ENCODE measurements at places on chromosomes 6 and 20.

GRCh38 chr20:53161473-53161872, 189.3 kb downstream of the TSHZ2 start:
- no peak for DNase-seq

- DNase-seq: peak; percentile 63
Measured at GRCh38 chr6:75601304-75602245, at the start of gene SENP6. TSS of gene SENP6 (plus strand) at chr6:75601880. CDS start at chr6:75602525, 645 bp downstream.

DNA sequence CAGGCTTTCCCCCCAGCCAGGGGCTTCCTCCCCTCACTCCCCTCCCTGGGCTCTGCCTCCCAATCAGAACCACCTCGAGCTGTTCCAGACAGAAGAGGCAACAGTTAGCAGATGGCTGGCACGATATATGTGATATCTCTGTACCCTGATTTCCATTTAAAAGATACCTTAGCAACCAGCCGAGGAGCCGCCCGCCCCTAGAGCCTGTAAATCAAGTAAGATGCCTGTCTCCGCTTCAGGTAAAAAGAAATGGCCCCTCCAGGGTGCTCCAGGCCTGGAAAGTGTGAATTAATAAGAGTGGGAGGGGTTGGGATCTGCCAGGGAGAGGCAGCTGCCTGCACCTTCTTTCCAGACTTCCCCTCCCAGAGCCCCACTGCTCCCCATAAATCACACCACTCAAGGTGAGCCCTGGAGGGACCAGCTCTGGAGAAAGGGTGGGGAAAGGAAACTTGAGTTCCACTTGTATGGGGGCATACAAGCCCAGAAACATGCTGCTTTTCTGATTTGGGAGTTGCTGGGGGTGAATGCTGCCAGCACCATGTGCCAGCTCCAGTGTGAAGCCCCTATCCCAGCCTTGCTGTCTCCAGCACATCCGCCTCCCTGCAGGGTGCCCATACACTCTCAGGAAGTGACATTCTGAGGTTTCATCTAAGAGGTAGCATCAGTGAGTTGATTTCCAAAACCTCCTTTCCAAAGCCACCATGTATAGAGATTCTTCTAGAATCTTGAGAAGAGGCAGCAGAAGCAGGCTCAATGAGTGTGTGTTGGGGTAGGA, 148.0 kb downstream of the LRFN2 start:
- no peak for DNase-seq

GRCh38 chr6:112581015-112581414, 233.9 kb downstream of the RFPL4B start:
- DNase-seq: no peak

DNA sequence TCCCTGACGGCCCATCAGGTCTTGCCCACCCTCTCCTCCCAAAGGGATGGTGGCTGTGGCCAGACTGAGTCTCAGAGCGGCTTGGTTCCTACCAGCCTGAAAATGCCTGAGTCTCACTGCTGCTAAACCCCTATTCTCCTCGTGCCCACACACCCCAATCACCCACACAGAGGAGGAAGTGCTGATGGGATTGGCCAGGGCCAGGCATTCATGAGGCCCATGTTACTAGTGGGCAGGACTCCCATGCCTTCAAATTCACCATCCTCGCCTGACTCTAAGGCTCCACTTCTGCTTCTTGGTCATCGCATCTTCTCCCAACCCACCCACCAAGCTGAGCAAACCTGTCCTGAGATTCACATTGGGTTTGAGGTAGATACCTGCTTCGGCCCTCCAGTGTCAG, 80.1 kb upstream of the CST7 start:
- no peak for DNase-seq

- DNase-seq: no peak
Measured at GRCh38 chr20:62914970-62915457, 11.3 kb downstream of the DIDO1 start.

DNA sequence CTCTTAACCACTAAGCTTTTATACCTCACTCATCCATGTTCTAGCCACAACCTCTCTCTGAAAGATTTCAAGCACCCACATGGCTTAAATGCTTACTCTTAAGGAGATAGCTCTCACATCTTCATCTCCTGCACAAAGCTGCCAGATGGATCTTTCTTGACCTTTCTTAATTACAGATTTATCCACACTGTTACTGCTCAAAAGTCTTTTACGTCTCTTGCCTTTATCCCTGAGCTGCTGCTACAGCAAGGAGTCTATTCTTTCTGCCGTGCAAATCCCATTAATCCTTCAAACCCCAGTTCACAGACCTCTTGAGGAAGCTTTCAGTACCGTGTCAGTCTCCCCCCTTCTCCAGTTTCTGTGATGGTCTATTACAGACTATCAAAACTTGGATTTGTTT, 54.6 kb downstream of the B4GALT5 start:
- DNase-seq: no peak

DNA sequence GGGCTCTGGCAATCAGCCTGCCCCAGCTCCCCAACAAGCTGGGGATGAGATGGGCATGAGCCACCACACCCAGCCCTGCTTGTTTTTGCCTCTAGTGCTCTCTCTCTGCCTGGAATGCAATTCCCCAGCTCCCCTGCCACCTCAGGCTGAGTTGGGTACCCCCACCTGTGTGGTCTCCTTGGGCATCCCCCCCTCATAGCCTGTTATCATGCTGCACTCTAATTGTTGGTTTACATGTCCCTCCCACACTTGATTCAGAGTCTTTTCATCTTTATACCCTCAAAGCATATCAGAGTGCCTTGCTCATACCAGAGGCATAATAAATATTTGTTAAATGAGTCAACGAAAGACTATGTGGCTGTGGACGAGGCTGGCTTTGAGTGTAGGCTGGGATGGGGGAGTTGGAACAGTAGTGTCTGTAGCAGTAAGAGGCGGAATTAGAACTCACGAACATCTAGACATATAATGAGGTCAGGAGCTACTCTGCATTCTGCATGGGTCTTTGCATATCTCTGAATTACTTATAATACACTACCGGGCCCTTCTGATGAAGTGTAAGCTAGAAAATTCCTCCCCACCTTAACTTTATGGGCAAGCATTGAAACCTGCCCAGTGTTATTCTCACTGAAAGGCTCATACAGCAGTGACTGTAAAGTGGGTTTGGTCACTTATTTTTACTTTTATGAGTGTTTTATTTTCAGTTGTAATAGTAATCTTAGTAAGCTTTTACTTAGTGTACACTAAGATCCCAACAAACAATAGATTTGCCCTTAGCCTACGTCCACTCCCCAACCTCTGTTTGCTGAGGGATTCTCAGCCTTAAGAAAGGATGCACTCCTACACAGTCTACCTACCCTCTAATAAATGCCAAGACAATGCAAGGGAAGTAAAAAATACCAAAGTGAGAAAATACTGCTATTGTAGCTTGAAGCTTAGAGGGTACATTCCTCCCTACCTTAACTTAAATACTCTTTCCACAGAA, 58.7 kb downstream of the EDN1 start:
- peak; percentile 97 for DNase-seq
